ENCODE measurements at places on chromosomes 7 and 10.

DNA sequence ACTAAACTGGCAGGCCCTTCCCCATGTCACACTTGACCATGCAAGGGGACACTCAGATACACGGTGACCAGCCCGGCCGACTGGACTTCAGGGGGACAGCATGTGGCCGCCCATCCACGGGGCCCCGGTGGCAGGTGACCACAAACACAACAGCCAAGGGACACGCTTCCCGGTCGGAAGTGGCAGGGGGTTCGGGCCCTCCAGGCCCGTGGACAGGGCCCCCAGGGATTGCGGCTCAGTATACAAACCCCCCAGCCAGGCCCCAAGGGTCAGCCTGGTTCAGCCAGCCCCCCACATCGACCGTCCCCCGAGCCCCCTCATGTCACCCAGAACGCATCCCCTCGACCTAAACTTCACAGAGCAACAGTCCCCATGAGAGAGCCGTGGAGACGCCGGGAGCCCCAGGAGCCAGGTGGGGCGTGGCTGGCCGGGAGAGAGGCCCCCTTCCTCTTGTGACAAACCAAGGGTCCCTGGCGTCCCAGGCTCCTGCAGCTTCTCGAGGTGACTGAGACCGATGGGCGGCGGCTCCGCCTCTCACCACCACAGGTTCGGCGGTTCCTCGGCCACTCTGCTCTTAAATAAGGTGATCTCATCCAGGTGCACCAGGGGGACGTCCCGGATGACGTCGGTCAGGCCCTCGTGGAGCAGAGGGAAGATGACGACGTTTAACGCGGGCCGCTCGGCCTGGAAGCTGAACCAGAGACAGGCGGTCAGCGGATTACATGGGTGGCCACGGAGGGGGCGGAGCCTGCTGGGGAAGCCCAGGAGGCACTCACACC, 57.8 kb upstream of the TNRC18 start:
- DNase-seq = no peak

DNA sequence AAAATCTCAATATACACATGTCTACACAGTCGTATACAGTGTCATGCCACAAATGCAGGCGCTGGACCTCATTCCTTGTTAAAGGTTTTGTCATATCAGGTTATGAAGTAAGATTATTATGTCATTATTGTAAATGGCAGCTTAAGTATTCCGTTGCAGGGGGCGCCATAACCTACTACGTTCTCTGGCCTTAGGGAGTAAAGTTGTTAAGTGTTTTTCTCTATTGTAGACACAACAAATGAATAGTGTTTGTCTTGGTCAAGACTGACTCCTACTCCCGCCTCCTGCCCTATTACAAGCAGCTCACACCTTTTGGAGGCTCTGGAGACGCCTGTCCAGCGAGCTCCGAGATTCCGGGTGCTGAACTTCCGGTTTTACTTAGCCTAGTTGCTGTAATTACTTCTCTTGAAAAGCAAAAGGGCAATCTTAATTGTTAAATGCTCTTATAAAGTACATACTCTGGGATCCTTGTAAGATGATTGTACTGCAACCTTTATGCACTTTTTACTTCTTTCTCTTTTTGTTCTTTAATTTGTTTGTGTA, 994 bp downstream of the GATAD1 start:
- no peak for DNase-seq

- DNase-seq = no peak
Measured at GRCh38 chr7:50798126-50798525, 15.4 kb upstream of the GRB10 start.

DNA sequence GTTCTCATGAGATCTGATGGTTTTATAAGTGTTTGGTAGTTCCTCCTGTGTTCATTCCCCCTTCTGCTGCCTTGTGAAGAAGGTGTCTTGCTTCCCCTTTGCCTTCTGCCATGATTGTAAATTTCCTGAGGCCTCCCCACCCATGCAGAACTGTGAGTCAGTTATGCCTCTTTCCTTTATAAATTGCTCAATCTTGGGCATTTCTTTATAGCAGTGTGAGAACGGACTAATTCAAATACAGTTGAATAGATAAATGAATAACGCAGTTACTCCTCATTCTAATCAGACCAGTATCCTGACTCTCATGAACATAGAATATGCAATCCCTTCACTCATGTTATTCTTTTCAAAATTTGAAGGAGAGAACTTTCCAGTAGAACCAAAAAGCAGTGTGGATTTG, 375.0 kb upstream of the FZD8 start:
- no peak for DNase-seq

DNA sequence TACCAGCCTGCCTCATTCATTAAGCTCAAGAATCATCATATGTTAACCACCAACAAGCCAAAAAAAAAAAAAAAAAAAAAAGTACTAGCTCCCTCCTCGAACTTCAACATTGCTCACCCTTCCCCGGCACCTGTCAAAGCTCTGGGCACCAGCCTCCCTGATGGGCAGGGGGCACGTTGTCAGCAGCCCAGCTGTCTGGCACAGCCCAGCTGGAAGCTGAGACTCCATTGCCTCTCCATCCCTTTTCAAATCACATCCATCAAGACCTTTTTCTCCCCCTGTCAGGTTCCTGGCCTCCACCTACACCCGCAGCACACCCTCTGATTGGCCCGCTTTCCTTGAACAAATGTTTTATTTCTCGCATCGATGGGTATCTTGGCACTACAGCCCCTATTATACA, 913.3 kb upstream of the AUTS2 start:
- no peak for DNase-seq

Data from activated CD8-positive, alpha-beta memory T cell treated with anti-CD3 and anti-CD28 coated beads for 1 hour (primary cell).